ENCODE measurements at places on chromosomes 13 and 19. TPM values are rescaled to one million over a fixed set of nuclear protein-coding genes. Genes with fewer than 3 reads are reported as not detected.

DNA sequence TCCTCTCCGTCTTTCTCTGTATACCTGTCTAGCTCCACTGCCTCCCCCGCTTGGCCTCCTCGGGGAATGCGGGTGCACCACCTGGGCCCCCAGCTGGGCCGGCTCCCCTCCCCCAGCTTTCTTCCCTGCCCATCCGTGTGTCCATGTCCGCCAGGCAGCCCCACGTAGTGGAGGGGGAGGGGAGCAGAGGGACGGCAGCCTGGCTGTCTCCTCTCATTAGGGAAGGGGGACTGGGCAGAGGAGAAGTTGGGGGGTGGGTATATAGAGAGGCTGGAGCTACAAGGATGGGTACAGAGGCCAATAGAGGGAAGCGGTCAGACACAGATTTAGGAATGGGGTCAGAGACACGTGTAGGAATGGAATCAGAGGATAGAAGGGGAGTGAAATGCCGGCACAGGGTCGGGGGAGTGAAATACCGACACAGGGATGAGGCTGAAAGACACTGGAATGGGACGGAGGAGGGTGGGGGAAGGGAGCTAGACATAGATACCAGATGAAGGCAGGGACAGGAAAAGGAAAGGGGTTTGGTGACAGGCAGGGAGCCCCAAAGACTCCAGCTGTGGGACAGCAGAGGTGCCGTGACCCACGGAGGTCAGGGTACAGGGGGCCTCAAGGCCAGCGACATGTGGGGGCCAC, 2.8 kb downstream of the NECTIN2 start:
- DNase-seq: no peak

- DNase-seq: no peak
These were observed 14.4 kb downstream of the AMER2 start for GRCh38 chr13:25157681-25158080.

DNA sequence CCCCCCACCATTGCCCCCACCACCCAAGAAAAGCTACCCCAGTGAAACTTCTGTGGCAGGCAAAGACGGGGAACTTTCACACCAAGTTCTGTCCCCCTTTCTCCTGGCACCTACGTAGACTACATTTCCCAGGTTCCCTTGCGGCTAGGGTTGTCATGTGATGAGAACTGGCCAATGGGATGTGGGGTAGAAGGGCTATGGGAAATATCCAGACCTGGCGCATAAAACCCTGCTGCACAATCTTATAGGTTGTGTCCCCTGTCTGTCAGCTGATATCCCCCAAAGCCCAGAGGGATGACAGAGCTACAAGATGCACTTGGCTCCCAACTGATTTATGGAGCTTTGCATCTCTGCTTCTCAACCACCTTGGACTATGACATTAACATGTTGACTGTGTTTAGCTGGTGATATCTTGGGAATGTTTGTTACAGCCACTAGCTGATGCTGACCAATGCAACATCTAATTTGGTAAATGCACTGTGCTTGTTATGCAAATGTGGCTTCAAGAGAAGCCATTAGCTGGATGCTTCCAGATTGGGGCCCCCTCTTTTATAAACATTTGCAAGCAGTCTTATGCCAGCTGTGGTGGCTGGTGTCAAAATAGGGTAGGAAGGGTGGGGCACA, 6.1 kb downstream of the SH2D3A start:
- no peak for DNase-seq

DNA sequence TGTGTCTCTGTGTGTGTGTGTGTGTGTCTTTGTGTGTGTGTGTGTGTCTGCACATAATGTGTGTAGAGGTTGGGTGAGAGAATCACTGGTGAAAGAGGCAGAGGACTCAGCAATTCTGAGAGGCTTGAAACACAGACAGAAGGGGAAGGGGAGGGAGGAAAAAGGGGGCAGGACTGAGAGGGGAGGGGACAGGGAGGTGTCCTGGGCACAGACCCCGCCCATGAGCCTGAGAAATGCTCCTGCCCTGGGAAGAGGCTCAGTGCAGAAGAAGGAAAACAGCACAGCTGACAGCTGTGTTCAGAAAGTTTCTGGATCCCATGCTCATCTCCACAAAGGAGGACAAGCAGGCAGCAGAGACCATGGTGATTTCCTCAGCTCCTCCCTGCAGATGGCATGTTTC, 59.1 kb upstream of the CEACAM8 start:
- DNase-seq: no peak

DNA sequence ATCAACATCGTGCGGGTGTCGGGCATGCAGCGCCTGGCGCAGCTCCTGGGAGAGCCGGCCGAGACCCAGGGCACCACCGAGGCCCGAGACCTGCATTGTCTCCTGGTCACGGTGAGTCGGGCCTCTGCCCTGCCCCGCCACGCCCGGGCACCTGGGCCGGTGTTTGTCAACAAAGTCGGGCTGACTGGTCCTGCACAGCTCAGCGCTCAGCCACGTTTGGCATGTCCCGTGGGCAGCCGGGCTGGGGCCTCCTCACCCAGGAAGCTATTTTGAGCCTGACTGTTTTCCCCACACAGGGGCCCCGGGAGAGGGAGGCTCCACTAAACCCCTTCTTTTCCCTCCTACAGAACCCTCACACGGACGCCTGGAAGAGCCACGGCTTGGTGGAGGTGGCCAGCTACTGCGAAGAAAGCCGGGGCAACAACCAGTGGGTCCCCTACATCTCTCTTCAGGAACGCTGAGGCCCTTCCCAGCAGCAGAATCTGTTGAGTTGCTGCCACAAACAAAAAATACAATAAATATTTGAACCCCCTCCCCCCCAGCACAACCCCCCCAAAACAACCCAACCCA, 1.3 kb downstream of the GADD45B start:
- no peak for DNase-seq

DNA sequence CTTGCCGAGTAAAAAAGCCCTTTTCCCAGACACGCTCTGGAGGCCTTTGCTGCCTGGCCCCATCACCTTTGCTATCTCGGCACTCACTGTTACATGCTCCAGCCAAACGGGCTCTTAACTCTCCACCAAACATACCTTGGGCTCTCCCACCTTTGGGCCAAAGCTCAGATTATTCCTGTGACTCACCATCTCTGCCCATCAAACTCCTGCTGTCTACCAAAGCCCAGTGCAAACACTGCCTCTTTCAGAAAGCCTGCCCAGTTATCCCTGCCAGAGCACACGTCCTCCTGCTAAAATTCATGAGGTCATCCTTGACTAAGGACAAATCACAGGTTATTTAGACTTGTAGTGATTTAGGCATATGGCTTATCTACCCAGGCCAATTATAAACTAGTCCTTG, 48.1 kb upstream of the SERPINE3 start:
- no peak for DNase-seq

GRCh38 chr13:94753327-94753726, 41.0 kb upstream of the SOX21 start:
- no peak for DNase-seq

Gene SUPT20H
- 20.7 TPM for total RNA-seq

Gene FFAR3
- 0.14 TPM for total RNA-seq
